ENCODE measurements at places on chromosomes 2 and 18. TPM values are rescaled to one million over a fixed set of nuclear protein-coding genes. Genes with fewer than 3 reads are reported as not detected.

Gene C2orf81
- total RNA-seq: 1.2 TPM

GRCh38 chr18:33584548-33585430 lies 6.8 kb downstream of the ASXL3 start:
- DNase-seq: no peak

- no peak for DNase-seq
These were observed 150.5 kb downstream of the MYO5B start for GRCh38 chr18:50044402-50044801.

GRCh38 chr2:226981791-226982326 lies 146.0 kb downstream of the RHBDD1 start:
- no peak for DNase-seq

All from omental fat pad (tissue), 4 donors.